ENCODE measurements at places on chromosomes 7 and 10. TPM values are rescaled to one million over a fixed set of nuclear protein-coding genes. Genes with fewer than 3 reads are reported as not detected.
A peak's percentile ranks its signal among the peaks of the same experiment; 100 is the strongest.

DNA sequence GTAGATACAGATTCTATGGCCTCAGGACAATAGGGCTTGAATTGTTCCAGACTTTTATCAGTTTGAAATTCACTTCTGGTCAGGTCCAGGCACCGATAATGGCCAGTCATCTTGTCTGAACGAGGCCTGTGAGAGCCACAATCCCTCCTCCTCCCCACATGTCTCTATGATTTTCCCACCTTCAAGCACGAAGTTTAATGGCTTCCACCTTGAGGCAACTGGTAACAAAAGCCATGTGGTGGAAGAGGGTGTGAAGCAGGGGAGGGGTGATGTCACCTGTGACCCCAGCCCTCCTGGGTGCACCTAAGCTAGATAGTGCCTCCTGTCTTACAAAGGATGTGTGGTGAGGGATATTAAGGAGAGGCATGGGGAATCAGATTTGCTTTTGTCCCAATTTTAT lies 89.2 kb downstream of the PCGF5 start:
- no peaks in the 10 kb centered on the region for H3K4me1 ChIP-seq
- no peak for DNase-seq
- H3K27ac ChIP-seq, result no peak overlapping the region
- no peak overlapping the region for H3K4me3 ChIP-seq

DNA sequence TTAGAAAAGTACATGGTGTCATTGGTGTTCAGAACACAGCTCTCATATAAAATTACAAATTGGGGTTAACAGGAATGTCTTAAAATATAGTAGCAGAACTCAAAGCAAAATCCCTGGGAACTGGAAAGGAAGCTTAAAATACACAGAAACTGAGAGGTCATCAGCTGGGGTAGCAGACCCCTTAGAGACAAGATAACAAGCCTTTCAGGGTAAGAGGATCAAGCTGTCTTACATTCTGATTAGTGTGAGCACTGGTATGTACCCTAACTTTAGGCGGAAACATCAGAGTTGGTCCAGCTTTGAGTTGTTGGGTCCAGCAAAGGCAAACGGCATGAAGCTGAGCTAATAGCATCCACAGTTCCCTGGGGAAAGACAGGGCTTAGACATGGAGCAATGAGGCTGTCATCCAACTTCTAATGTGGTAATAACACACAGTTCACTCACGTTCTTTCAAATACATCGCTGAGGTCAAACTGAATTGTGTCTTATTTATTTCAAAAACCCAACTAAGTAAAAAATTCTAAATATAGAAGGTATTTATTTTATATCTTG lies 32.6 kb downstream of the ARHGAP21 start:
- no peak for DNase-seq
- H3K4me1 ChIP-seq, result peaks cover 17% of the 10 kb centered on the region
- H3K4me3 ChIP-seq, result no peak overlapping the region
- H3K36me3 ChIP-seq, result no peaks in the 10 kb centered on the region
- no peak overlapping the region for H3K27ac ChIP-seq

GRCh38 chr10:119247550-119247894 lies 40.2 kb downstream of the GRK5 start:
- peak overlapping the region; percentile 76 for H3K27ac ChIP-seq
- no peaks in the 10 kb centered on the region for H3K27me3 ChIP-seq
- no peak for DNase-seq
- no peak overlapping the region for H3K4me3 ChIP-seq

DNA sequence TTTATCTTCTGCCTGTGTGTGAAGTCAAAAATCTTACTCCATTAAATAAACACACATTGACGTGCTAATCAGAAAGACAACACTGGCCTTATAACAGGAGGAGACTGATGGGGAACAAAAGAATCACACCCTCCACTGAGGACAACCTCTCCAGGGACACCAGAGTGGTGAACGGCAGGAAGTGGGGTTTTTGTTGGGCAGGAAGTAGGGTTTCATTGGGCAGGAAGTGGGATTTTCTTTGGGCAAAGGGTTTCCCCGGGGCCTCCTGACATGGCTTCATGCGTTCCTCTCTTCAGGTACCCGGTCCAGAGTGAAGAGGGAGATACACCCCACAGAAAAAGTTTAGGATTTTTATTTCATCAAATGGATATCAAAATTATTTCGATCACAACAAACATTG lies 30.6 kb downstream of the ADARB2 start:
- no peaks in the 10 kb centered on the region for H3K27me3 ChIP-seq
- H3K4me1 ChIP-seq, result no peaks in the 10 kb centered on the region
- H3K36me3 ChIP-seq, result no peaks in the 10 kb centered on the region
- no peak for DNase-seq

- H3K4me1 ChIP-seq, result peaks cover 4% of the 10 kb centered on the region
- no peaks in the 10 kb centered on the region for H3K36me3 ChIP-seq
- H3K4me3 ChIP-seq, result no peak overlapping the region
- H3K27me3 ChIP-seq, result no peaks in the 10 kb centered on the region
- no peak for DNase-seq
- peak overlapping the region; percentile 82 for H3K27ac ChIP-seq
Measured at GRCh38 chr10:77236700-77237099, 400.9 kb downstream of the KCNMA1 start.

DNA sequence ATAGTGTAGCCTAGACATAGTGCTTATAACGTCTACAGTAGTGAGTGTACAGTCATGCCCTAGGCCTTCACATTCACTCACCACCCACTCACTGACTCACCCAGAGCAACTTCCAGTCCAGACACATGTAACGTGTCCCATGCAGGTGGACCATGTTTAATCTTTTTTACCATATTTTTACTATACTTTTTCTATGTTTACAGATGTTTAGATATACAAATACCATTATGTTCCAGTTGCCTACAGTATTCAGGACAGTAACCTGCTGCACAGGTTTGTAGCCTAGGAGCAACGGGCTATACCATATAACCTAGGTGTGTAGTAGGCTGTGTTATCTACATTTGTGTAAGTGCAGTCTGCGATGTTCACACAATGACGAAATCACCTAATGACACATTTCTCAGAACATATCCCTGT lies 11.0 kb downstream of the MPP7 start:
- H3K4me3 ChIP-seq, result no peak overlapping the region
- DNase-seq, result no peak
- no peaks in the 10 kb centered on the region for H3K36me3 ChIP-seq
- H3K27ac ChIP-seq, result peak overlapping the region; percentile 4

- H3K4me3 ChIP-seq, result no peak overlapping the region
- H3K27me3 ChIP-seq, result no peaks in the 10 kb centered on the region
- H3K4me1 ChIP-seq, result no peaks in the 10 kb centered on the region
- no peak for DNase-seq
- H3K36me3 ChIP-seq, result no peaks in the 10 kb centered on the region
Measured at GRCh38 chr7:100378114-100378755, 4.9 kb downstream of the PILRA start.

DNA sequence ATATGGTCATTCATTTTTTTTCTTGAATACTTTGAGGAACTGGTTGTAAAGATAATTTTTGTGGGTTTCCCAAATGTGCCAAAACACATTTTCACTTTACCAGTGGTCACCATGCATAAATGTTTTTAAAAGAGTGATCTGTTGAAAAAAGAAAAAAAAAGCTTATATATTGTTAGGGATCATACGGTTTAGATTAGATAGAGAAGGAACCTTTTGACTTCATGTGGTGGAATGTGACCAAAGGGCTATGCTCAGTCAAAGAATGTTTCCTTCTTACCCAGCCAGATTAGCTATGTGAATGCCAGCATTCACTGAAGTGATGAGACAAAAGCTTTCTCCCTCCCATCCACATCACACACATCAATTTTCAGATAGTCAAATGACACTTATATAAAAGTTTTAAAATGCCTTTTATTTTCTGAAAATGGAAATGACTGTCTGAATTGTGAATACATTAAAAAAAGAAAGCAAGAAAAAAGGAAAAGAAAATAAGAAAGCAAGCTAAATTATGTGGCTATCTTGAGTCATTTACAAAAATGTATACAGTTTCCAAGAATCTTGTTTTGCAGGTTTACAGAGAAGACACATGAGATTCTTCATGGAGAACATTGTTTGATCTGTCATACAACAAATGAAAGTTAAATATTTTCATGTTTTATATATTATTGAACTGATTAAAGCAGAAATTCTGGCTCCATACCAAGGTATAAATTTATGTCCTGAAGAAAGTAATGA lies 8.6 kb upstream of the CPED1 start:
- no peak overlapping the region for H3K4me3 ChIP-seq
- DNase-seq, result no peak
- H3K27me3 ChIP-seq, result no peaks in the 10 kb centered on the region
- H3K27ac ChIP-seq, result no peak overlapping the region
- H3K36me3 ChIP-seq, result no peaks in the 10 kb centered on the region

GRCh38 chr10:1344408-1344807 lies 288.2 kb downstream of the WDR37 start:
- no peak overlapping the region for H3K27ac ChIP-seq
- no peaks in the 10 kb centered on the region for H3K4me1 ChIP-seq
- no peak for DNase-seq
- H3K4me3 ChIP-seq, result no peak overlapping the region
- no peaks in the 10 kb centered on the region for H3K36me3 ChIP-seq

DNA sequence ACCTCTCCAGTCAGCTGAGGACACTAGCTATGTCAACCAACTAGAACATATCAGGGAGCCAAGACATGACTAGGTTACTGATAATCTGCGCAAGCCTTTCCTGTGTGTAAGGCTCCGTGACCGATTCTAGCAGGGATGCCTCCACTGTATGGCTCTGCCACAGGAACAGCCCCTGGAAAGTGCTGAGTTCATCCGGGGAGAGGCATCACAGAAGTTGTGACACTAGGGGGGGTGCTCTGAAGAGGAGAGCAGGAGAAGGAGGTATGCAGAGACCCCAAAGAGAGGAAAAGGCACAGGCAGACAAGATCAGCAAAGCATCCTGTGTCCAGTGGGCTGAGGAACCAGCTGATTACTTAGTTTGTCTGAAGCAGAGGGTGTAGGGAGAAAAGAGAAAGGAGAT lies 13.5 kb downstream of the UPP1 start:
- no peaks in the 10 kb centered on the region for H3K4me1 ChIP-seq
- H3K4me3 ChIP-seq, result no peak overlapping the region
- no peak for DNase-seq
- H3K27me3 ChIP-seq, result no peaks in the 10 kb centered on the region

GRCh38 chr10:96400465-96400864 lies 41.7 kb upstream of the OPALIN start:
- H3K27ac ChIP-seq, result no peak overlapping the region
- no peak overlapping the region for H3K4me3 ChIP-seq
- peaks cover 27% of the 10 kb centered on the region for H3K27me3 ChIP-seq
- DNase-seq, result no peak

DNA sequence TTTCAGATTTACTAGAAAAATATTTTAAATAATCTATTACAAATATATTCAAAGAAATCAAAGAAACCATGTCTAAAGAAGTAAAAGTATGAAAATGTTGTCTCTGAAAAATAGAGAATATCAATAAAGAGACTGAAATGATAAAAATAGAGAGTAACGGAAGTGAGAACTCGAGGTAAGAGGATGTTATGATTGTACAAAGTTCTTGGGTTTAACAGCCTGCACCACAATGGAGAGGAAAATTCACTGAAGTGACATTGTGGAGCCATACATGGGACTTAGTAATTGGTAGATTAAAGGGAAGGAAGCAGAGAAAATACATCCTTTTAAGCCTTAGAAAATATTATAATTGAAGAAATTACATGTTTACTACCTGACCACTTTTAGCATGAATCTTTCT lies 77.9 kb downstream of the THSD7A start:
- no peak overlapping the region for H3K4me3 ChIP-seq
- no peaks in the 10 kb centered on the region for H3K4me1 ChIP-seq
- H3K27ac ChIP-seq, result no peak overlapping the region
- no peaks in the 10 kb centered on the region for H3K36me3 ChIP-seq

DNA sequence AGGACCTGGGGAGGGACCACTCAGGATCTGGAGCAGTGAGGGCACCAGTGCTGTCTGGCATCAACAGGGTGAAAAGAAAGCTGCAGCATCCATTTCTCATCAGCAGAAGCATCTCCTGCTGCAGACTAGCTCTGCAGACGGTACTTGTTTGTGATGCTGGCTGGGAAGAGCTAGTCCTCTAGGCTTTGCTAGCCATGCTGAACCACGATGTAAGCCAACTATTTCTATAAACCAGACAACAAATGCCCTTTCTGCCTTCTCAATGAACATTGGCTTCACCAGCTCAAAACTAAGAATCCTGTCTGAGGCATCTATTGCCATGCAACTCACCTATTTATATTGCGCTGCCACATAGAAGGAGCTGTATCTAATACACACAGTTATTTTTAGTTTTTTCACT lies 65.6 kb downstream of the CTTNBP2 start:
- H3K4me3 ChIP-seq, result no peak overlapping the region
- no peaks in the 10 kb centered on the region for H3K36me3 ChIP-seq
- DNase-seq, result no peak
- H3K27me3 ChIP-seq, result no peaks in the 10 kb centered on the region

DNA sequence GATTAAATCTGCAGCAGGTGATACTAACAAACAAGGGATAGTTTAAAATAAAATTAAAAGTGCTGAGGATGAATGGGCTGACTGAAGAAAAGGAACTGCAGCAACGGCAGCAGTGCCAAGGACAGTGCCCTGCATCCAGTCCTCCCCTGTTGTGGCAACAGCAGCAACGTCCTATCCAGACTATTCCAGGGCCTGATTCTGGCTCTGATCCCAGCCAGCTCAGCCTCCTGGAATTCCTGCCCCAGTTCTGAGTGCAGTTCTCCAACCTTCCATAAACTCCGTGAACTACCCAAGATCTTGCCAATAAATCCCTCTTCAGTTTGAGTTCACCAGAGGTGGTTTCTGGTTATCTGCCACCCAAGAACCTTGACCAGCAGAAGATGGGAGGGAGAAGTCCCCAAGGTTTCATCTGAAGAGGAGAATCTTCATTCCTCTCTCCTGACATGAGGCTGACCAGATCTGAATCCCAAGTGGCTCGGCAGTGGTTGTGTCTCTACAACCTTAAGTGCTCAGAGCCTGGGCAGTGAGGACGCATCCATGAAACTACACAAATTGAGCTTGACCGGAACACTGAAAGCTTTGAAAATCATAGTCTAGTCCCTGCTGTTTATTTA lies 115.8 kb downstream of the SORBS1 start:
- peaks cover 16% of the 10 kb centered on the region for H3K4me1 ChIP-seq
- H3K4me3 ChIP-seq, result no peak overlapping the region
- H3K27me3 ChIP-seq, result no peaks in the 10 kb centered on the region

MACROH2A2 gene
- total RNA-seq, result 8.6 TPM

ITGA8 gene
- total RNA-seq, result 3.3 TPM

EPHA1 gene
- total RNA-seq, result 21.2 TPM

IFIT5 gene
- total RNA-seq, result 12.5 TPM

SPDYE5 gene
- total RNA-seq, result not detected

FAM131B gene
- 2.2 TPM for total RNA-seq

VWDE gene
- total RNA-seq, result not detected

SLC26A3 gene
- total RNA-seq, result 1,864 TPM

ETV1 gene
- total RNA-seq, result 2.0 TPM

SLC39A12 gene
- not detected for total RNA-seq

SCART1 gene
- 6.5 TPM for total RNA-seq

CDCA7L gene
- total RNA-seq, result 9.0 TPM

Measured in transverse colon (tissue), 4 donors.